ENCODE measurements at places on chromosomes 7 and 10. TPM values are rescaled to one million over a fixed set of nuclear protein-coding genes. Genes with fewer than 3 reads are reported as not detected.

Gene TDRD1
- 0.47 TPM for total RNA-seq

Gene PWWP2B
- total RNA-seq = 2.2 TPM

Gene TMEM196
- total RNA-seq = not detected

Gene AZGP1
- total RNA-seq = not detected

DNA sequence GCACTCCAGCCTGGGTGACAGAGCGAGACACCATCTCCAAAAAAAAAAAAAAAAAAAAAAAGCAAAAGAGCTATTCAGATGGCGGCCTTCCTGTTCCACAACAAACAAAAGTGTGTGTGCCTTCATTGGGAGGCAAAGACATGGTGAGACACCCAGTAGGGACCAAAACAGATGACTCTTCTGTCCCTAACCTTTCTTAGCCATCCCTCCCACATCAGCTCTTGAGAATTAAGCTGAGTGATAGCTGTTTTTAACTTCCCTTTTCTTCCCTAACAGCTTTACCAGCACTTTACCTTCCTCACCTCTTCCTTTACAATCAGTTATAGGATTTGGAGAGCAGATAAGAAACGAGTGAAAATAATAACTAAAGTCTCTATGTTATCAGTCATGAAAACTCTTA lies 48.2 kb downstream of the ARMH3 start:
- peaks cover 17% of the 10 kb centered on the region for H3K36me3 ChIP-seq
- no peaks in the 10 kb centered on the region for H3K27me3 ChIP-seq
- no peak overlapping the region for H3K4me3 ChIP-seq
- H3K27ac ChIP-seq = no peak overlapping the region

- H3K36me3 ChIP-seq = peaks cover 1% of the 10 kb centered on the region
- H3K4me3 ChIP-seq = no peak overlapping the region
- H3K27ac ChIP-seq = no peak overlapping the region
- no peaks in the 10 kb centered on the region for H3K4me1 ChIP-seq
- H3K27me3 ChIP-seq = no peaks in the 10 kb centered on the region
- no peak for DNase-seq
Measured at GRCh38 chr7:27863880-27864279, 123.9 kb downstream of the TAX1BP1 start.

GRCh38 chr7:484356-485101 lies 35.1 kb downstream of the PDGFA start:
- no peak for DNase-seq
- H3K4me1 ChIP-seq = no peaks in the 10 kb centered on the region
- no peaks in the 10 kb centered on the region for H3K27me3 ChIP-seq
- H3K4me3 ChIP-seq = no peak overlapping the region
- H3K27ac ChIP-seq = no peak overlapping the region
- no peaks in the 10 kb centered on the region for H3K36me3 ChIP-seq

GRCh38 chr10:133442967-133443924 lies 10.5 kb upstream of the SCART1 start:
- H3K36me3 ChIP-seq = peaks cover 18% of the 10 kb centered on the region
- H3K27ac ChIP-seq = no peak overlapping the region
- no peak overlapping the region for H3K4me3 ChIP-seq
- H3K4me1 ChIP-seq = peaks cover 5% of the 10 kb centered on the region
- peaks cover 2% of the 10 kb centered on the region for H3K27me3 ChIP-seq

- no peaks in the 10 kb centered on the region for H3K4me1 ChIP-seq
- H3K36me3 ChIP-seq = no peaks in the 10 kb centered on the region
- H3K27me3 ChIP-seq = no peaks in the 10 kb centered on the region
- DNase-seq = no peak
Measured at GRCh38 chr7:28077616-28078015, 103.0 kb downstream of the JAZF1 start.

- H3K4me3 ChIP-seq = no peak overlapping the region
- H3K4me1 ChIP-seq = no peaks in the 10 kb centered on the region
- no peak for DNase-seq
- H3K36me3 ChIP-seq = peaks cover 1% of the 10 kb centered on the region
Measured at GRCh38 chr10:59971915-59972314, 65.6 kb upstream of the CCDC6 start.

DNA sequence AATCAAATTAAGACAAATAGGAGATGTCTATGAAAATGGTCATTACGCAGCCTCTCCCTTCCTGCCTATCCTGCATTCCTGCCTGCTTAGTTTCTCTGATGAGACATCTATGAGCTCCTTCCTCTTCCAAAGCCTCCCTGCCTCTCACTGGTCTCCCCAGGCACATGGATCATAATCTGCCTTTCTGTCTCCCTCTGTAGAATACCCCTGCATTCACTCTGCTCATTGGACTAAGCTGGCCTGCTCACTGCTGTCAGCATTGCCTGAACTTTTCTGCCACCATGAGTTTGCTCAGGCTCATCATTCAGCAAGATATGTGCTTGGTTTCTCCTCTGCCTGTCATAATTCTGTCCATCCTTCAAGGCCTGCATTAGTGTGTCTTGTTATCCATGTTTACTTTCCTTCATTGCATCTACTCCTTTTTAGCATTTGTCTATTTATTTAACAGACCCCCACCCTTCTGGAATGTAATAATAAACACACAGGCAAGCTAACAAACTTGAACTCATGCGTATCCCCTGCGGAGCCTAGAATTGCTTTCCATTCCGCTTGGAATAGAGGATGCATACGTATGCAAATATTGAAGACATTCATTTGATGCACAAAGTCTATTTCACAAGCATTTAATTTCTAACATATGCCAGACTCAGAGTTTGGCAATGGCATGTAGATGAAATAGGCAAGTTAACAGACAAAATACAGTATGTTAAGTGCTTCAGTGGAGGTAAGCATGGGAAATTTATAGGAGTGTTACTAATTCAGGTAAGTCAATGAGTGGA lies 88.3 kb downstream of the PTPRZ1 start:
- no peaks in the 10 kb centered on the region for H3K36me3 ChIP-seq
- DNase-seq = no peak
- no peak overlapping the region for H3K27ac ChIP-seq
- H3K27me3 ChIP-seq = no peaks in the 10 kb centered on the region
- no peaks in the 10 kb centered on the region for H3K4me1 ChIP-seq
- H3K4me3 ChIP-seq = no peak overlapping the region

GRCh38 chr7:80584778-80585177 lies 53.7 kb upstream of the CD36 start:
- H3K36me3 ChIP-seq = no peaks in the 10 kb centered on the region
- no peaks in the 10 kb centered on the region for H3K27me3 ChIP-seq
- H3K4me3 ChIP-seq = no peak overlapping the region
- DNase-seq = no peak

- H3K4me3 ChIP-seq = no peak overlapping the region
- no peaks in the 10 kb centered on the region for H3K27me3 ChIP-seq
- no peaks in the 10 kb centered on the region for H3K36me3 ChIP-seq
- no peaks in the 10 kb centered on the region for H3K4me1 ChIP-seq
Measured at GRCh38 chr7:131969560-131969959, 413.1 kb upstream of the PODXL start.

DNA sequence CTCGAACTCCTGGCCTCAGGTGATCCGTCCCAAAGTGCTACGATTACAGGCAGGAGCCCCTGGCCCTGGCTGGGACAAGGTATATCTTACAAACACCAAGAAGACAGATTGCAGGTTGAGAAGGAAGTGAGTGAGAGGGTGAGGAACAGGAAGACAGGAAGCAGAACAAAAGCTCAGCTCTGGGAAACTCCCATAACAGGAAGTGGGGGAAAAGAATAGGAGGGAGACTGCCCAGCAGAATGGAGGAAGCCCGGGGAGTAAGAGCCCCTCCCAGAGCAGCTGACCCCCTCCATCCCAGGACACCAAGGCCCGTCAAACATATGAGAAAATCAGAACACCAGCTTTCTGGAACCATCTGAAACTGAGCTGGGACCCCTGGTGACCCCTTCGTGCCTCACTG lies 2.9 kb downstream of the TECPR1 start:
- H3K27me3 ChIP-seq = no peaks in the 10 kb centered on the region
- H3K36me3 ChIP-seq = peaks cover 4% of the 10 kb centered on the region
- peak; percentile 33 for DNase-seq
- peak overlapping the region; percentile 52 for H3K4me3 ChIP-seq
- H3K4me1 ChIP-seq = peaks cover 44% of the 10 kb centered on the region
